ENCODE measurements at places on chromosomes 5 and 9. TPM values are rescaled to one million over a fixed set of nuclear protein-coding genes. Genes with fewer than 3 reads are reported as not detected.

The GFI1B gene
- 1.3 TPM for total RNA-seq

The SCGB3A1 gene
- total RNA-seq: 1.3 TPM

The DBH gene
- 0.06 TPM for total RNA-seq

The POLK gene
- 33.5 TPM for total RNA-seq

The HAPLN1 gene
- total RNA-seq: 0.58 TPM

The GRAMD2B gene
- total RNA-seq: 18.8 TPM

The FOXD4L3 gene
- not detected for total RNA-seq

Measured in mucosa of gallbladder (tissue), 1 donor.